ENCODE measurements at places on chromosomes 4 and X.

GRCh38 chr4:1856943-1857699 is 1.2 kb upstream of the LETM1 start:
- no peak for DNase-seq

DNA sequence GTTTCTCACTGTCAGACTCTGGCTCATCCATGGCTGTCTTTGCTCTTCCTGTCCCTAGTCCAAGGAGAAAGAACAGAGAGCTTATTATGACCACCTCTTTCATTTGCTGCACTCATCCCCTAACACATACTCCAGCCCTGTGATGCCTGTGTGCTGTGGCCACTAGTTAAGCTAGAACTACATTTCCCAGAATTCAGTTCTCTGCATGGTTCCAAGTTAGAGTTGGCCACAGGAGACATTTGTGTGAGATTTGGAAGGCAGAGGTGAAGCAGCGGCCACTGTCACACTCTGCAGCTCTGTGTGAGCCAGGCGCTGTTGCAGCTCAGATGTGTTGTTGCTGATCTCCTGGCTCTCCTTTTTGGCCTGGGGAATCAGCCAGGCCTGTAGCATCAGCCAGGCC is 188.2 kb upstream of the ATP6AP2 start:
- no peak for DNase-seq

- DNase-seq, result peak; percentile 50
These were observed 138.0 kb downstream of the RBMX2 start for GRCh38 chrX:130539721-130540321.

DNA sequence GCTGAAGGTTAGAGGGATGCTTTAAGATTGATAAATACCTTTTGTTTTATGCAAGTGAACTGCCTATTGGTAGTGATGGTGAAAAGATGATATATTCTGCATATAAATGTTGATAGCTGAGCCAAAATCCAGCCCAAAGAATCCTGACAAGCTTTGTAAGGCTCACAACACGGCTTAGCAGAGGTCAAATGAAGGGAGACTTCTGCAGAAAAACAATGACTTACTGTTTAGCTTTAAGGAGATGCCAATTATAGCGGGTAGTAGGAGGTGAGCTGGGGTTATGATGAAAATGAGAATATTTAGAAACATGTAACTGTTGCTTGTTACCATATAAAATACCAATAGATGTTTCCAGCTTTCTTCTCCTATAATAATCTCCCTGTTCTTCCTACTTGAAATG is 97.1 kb downstream of the AFF1 start:
- DNase-seq, result no peak

- DNase-seq, result no peak
These were observed 55.6 kb upstream of the EXOC1L start for GRCh38 chr4:55763996-55764395.

GRCh38 chrX:13258052-13258444 is 61.8 kb downstream of the ATXN3L start:
- no peak for DNase-seq

DNA sequence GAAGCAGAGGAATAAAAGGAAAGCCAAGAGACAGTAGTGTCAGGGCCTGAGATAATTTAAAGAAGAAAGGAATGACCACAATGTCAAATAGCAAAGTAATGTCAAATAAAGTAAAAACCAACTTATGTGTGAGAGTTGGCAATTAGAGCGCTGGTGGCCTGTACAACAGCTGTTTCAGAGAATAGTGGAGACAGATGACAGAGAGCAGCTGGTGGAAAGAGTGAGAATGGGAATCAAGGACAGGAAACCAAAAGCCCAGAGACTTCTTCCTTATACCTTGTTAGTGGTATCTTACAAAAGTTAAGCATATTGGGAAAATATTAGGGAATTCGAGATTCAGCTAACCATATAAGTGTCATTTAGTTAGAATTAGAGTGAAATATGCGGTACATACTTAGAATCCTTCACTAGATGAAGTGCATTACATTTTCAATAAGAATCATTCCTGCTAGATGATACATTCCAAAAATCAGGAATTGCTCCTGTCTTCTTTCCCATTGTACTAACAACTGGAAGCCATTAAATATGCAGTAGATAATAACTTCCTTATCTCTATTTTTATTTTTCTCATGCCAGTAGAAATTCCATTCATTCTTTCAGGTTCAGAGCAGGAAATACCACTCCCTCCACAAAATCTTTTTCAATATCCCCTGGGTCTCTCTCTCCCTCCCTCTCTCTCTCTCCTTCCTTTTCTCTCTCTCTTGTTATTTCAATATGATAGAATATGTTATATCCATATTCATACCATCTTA is 525.4 kb downstream of the CENPC start:
- no peak for DNase-seq

DNA sequence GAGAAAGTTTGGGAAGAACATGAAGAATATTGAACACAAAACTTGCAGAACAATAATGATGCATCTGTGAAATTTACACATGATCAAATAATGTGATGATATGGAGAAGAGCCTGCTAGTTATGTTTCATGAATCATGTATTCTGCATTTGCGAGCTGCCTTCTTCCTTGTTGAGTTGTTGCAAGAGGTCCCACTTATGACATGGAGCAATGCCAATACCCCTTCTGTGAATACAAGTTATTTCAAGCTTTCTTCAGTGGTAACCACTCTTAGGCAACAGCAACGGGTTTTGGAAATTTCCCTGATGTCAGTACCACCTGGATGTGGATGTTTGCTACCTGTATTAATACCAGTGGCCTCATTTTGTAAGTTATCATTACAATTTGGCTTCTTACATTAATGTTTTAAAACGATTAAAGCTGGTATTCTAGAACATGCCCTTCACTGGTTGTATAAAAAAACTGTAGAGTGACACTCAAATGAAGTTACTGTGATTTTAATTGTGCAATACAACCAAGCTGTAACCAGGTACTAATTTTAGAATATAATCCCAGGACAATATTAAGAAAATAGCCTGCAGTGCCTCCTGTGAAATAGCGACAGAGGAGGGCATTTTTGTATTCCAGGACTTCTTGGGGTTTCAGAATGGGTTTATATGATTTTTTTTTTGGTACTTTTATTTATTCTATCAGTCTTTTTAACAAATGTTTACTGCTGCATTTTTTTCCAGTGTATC is 25.3 kb downstream of the IQCM start:
- no peak for DNase-seq

GRCh38 chr4:7031558-7032449 is 11.4 kb upstream of the TADA2B start:
- no peak for DNase-seq

GRCh38 chr4:89222170-89222569 is 85.4 kb downstream of the GPRIN3 start:
- DNase-seq, result peak; percentile 20

- DNase-seq, result no peak
These were observed 124.2 kb downstream of the ARHGAP6 start for GRCh38 chrX:11541510-11541909.

DNA sequence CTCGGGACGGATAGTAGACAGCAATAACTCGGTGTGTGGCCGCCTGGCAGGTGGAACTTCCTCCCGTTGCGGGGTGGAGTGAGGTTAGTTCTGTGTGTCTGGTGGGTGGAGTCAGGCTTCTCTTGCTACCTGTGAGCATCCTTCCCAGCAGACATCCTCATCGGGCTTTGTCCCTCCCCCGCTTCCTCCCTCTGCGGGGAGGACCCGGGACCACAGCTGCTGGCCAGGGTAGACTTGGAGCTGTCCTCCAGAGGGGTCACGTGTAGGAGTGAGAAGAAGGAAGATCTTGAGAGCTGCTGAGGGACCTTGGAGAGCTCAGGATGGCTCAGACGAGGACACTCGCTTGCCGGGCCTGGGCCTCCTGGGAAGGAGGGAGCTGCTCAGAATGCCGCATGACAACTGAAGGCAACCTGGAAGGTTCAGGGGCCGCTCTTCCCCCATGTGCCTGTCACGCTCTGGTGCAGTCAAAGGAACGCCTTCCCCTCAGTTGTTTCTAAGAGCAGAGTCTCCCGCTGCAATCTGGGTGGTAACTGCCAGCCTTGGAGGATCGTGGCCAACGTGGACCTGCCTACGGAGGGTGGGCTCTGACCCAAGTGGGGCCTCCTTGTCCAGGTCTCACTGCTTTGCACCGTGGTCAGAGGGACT is 5.7 kb upstream of the MSANTD1 start:
- no peak for DNase-seq

DNA sequence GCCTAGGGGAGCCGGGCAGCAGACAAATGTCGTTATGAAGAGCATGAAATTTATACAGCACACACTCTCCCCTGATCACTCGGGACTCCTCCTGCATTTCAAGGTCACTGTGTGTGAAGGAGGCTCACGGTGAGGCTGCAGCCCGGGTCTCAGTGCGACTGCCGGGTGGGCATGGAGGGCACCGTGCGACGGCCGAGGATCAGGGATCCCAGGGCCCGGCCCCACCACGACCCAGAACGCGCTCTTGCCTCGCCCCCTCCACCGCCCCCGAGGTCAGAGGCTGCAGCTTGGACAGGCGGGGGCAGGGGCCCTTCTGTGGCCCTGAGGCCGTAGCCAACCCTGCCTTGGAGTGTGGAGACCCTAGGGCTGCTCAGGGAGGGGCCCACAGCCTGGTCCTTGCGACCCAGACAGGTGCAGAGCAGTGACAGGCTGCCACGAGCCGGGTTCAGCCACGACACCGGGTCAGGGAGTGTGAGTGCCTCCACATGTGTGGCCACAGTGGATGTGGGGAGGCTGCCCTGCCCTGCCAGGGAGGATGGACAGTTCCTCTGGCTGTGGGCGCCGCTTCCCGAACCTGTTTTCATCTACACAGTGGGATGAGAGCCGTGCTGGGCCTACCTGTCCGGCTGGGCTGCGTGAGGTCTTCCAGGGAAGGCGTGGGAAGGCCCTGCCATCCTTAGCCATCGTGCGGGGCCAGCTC is 89.3 kb upstream of the NKX1-1 start:
- DNase-seq, result no peak

DNA sequence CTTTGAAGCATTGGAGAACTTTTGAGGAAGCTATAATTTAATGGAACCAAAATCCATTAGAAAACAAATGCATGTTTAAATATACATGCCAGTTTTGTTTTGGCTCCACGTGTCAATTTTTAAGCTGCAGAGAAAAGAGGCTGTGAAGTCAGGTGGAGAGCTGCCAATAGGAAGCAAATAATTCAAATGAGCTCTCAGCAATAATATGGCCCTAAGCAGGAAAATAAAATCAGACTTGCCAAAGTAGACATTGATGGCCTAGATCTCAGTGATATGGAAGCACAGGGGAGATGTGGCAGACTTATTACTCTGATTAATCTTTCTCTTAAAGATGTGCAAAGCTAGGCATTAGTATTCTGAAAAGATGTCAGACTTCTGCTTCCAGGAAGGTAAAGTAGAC is 769.8 kb upstream of the NDST4 start:
- no peak for DNase-seq

DNA sequence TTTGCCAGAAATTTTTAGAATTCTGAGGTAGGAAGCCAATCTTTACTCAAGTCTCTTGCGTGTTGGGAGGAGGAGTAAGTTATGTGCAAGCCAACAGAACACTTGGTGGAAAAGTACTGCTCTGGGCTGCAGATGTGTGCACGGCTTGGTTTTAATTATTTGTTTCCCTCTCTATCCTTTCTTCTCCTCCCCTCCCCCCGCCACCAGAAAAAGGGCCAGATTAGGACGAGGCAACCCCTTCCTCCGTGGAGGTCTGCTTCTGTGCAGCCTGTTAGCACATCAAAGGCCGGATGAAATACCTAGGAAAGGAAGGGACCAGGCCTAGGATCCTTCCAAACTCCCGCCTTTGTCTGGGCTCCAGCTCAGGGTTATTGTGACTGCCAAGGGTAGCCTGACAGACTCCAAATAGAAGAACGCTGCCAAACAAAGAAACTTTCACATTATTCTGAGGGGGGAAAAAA is 1.0 kb upstream of the PGRMC1 start:
- DNase-seq, result no peak

- DNase-seq, result no peak
These were observed 56.2 kb upstream of the CCDC160 start for GRCh38 chrX:134180601-134181274.

- no peak for DNase-seq
These were observed 27.5 kb upstream of the DOCK11 start for GRCh38 chrX:118468122-118468521.

DNA sequence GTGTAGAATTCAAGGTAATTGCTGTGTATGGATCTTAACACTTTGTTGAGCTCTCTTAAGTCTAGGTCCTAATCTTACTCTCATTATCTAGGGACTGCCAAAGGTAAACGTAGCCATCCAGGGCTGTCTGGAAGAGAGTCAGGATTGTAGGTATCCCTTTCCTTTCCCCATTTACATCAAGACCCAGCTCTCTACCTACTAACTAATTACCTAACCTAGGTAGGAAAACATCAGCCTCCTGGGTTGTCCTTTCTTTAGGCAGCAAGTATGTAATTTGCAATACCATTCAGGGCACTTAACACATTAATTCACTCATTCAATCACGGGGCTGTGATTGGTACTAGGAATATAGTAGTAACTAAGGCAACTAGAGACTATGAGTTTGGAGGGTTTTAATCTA is 15.2 kb upstream of the CPEB2 start:
- DNase-seq, result no peak

GRCh38 chrX:135340831-135341230 is 31.6 kb downstream of the ETDC start:
- no peak for DNase-seq

- no peak for DNase-seq
These were observed 226.9 kb downstream of the ARHGAP24 start for GRCh38 chr4:85701861-85702321.

GRCh38 chr4:26151615-26152014 is 169.2 kb upstream of the RBPJ start:
- no peak for DNase-seq

- no peak for DNase-seq
These were observed 3.0 kb upstream of the NXT2 start for GRCh38 chrX:109533631-109534030.

DNA sequence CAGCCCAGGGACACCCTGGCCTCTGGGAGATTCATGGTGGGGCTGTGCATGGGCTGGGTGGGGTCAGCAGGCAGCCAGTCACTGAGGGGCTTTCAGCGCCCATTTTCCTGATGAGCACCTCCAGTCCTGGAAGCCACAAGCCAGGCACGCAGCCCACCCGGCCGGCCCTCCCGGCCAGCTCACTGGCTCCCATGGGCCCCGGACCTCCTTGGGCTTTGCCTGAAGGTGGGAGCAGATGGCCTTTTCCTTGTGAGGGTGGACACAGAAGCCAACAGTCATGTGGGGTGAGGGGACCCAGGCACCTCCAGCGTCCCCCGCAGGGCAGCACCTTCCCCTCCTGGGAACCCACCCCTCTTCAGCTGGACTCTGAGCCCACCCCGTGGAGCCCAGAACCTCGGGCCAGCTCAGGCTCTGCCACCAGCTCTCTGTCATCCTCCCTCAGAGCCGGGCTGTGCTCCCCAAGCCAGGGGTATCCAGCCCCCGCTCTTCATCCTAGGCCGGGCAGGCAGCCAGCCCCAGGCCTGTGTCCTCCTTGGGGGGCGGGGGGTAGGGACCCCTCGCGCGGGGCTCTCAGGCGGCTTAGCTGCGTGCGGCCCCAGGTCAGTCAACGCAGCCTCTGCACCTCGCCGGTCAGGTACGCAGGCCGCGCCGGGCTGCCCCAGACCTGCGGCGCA is 798 bp upstream of the FGFR3 start:
- DNase-seq, result no peak

- peak; percentile 29 for DNase-seq
These were observed 22.4 kb upstream of the HPSE start for GRCh38 chr4:83356899-83357661.

- no peak for DNase-seq
These were observed 59.2 kb downstream of the SLC7A11 start for GRCh38 chr4:138182838-138183426.
